ENCODE measurements at places on chromosomes 1 and 21. TPM values are rescaled to one million over a fixed set of nuclear protein-coding genes. Genes with fewer than 3 reads are reported as not detected.

Gene NR0B2
- total RNA-seq: not detected

Gene CFAP107
- not detected for total RNA-seq

Gene PTCH2
- 4.6 TPM for total RNA-seq

Gene SYPL2
- total RNA-seq: 5.3 TPM

Gene CLCNKA
- 0.33 TPM for total RNA-seq

Gene LDLRAD2
- 3.5 TPM for total RNA-seq

Gene SGIP1
- total RNA-seq: 108 TPM

Gene FAM177B
- 0.82 TPM for total RNA-seq

Gene WASF2
- 34.2 TPM for total RNA-seq

Gene HSD3B2
- not detected for total RNA-seq

Gene SLC1A7
- 148 TPM for total RNA-seq

Gene ETV3
- total RNA-seq: 24.2 TPM

Gene SLC44A5
- 19.1 TPM for total RNA-seq

Gene AMY2B
- total RNA-seq: 48.2 TPM

Gene KCNE2
- not detected for total RNA-seq

Gene PCNX2
- total RNA-seq: 21.3 TPM

Gene CELSR2
- 35.2 TPM for total RNA-seq

Gene AMPD1
- 0.71 TPM for total RNA-seq

Gene TMEM82
- not detected for total RNA-seq

Gene MATN1
- total RNA-seq: 0.33 TPM

Gene PIK3R3
- 33.9 TPM for total RNA-seq

Gene PTGS2
- 9.1 TPM for total RNA-seq

Gene TINAGL1
- total RNA-seq: 68.1 TPM

Gene RGL1
- total RNA-seq: 58.3 TPM

Gene OR6P1
- total RNA-seq: not detected

Gene BGLAP
- total RNA-seq: 1.5 TPM

Gene KCNA2
- 12.1 TPM for total RNA-seq

Gene GPR52
- 5.8 TPM for total RNA-seq

Gene HCN3
- total RNA-seq: 7.4 TPM

Gene CTSS
- 15.2 TPM for total RNA-seq

Gene CITED4
- total RNA-seq: 11.2 TPM

Gene GJA5
- total RNA-seq: 13.3 TPM

Gene SELL
- 5.2 TPM for total RNA-seq

Gene RIMS3
- 28.6 TPM for total RNA-seq

Gene AMY2A
- total RNA-seq: 0.44 TPM

Gene CR1L
- not detected for total RNA-seq

Gene WDTC1
- 48.7 TPM for total RNA-seq

Gene DMRTA2
- total RNA-seq: 3.1 TPM

Gene GJC2
- total RNA-seq: 2.1 TPM

Gene NTRK1
- total RNA-seq: 3.4 TPM

Gene LCE1C
- total RNA-seq: not detected

Gene FCRL6
- 0.16 TPM for total RNA-seq

Gene OR6Y1
- not detected for total RNA-seq

Gene SLC35F3
- 6.5 TPM for total RNA-seq

Gene LCA5L
- 3.8 TPM for total RNA-seq

Gene RPE65
- total RNA-seq: 37.7 TPM

Gene HSF2BP
- total RNA-seq: 2.9 TPM
